ENCODE measurements at places on chromosomes 2 and 18. TPM values are rescaled to one million over a fixed set of nuclear protein-coding genes. Genes with fewer than 3 reads are reported as not detected.

The ONECUT2 gene
- under 0.01 TPM for total RNA-seq

- ATAC-seq = no peak
Observed at GRCh38 chr2:202136526-202136925, 63.5 kb downstream of the KIAA2012 start.

The FOXI3 gene
- not detected for total RNA-seq

- no peak for ATAC-seq
Observed at GRCh38 chr2:205656461-205656860, 25.8 kb upstream of the NRP2 start.

DNA sequence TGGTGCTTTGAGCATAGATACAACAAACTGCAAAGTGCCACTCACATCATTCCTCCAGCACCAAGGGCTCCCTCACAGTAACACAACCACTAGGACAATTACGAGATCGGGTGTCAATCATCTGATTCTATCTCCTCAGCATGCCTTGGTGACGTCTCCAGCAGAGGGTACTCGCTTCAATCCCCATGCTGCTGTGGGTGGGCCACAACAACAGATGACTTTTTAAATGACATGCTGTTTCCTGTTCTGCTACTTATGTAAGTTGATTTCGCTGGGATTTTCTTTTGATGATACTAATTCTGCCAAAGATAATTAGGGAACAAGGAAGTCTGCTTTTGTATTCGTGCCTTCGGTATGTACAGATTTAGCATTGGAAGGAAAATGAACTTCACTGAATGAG is 1113.0 kb downstream of the BCL11A start:
- no peak for ATAC-seq

DNA sequence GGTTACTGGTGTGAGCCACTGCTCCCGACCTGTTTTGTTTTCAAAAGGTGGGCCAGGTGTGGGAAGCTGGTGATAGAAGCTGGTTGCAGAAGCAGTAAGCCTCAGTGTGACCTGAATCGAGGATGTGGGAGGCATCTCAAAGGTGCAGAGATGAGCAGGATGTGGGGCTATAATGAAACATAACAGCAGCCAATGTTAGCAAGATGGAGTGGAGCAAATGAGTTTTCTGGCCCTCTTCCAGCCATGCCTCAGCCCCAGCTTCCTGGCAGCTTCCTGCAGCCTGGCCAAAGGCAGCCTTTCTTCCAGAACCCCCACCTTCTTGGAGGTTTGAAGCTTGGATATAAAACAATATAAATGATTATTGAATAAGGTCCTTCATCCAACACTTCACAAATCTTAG is 184.8 kb downstream of the NCK2 start:
- ATAC-seq = no peak

DNA sequence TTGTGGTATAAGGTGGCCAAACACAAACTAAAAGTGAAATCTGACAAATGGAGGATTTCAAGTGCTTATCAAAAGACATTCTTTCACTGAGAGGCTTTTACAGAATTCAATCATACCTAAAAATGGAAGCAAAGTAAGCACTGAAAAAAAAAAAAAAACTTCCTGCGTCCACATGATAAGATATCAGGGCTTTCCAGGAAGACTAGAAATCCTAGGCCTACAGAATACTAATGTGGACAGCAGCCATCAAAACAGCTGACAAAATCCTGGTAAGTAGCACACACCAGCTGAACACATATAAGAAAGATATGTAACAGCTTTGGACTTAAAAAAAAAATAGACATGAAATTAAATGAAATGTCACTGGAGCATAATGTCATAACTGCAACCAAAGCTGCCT is 178.2 kb downstream of the SUCLG1 start:
- ATAC-seq = no peak

DNA sequence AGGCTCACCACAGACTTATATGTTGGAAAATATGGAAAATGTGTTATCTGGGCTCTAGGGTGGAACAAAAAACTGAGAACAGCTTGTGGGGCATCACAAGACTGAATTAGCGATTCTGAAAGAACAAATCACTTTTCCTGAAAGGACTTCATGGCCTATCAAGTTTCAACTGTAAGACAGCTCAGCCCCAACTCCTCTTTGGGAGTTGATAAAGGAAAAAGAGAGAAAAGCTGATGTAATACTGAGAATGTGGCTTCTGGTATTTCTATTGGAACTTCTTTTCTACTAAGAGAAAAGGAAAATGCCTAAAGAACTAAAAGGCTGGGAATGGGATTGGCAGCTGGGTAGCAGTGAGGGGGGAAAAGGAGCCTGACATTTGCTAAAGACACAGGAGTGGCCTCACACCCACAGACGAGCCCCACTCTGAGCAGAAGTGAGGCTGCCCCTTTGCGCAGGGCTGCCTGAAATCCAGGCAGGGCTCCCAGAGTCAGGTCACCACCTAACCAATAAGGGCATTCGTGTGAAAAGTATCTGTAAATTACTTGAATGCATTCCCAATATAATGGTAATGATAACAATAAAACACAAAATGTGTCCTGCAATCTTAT is 75.6 kb downstream of the LRP2 start:
- no peak for ATAC-seq

GRCh38 chr2:237568121-237568660 is 1.8 kb downstream of the PRLH start:
- ATAC-seq = no peak

The MAL gene
- 382 TPM for total RNA-seq

The NEU2 gene
- not detected for total RNA-seq

The RFTN2 gene
- total RNA-seq = 1.5 TPM

DNA sequence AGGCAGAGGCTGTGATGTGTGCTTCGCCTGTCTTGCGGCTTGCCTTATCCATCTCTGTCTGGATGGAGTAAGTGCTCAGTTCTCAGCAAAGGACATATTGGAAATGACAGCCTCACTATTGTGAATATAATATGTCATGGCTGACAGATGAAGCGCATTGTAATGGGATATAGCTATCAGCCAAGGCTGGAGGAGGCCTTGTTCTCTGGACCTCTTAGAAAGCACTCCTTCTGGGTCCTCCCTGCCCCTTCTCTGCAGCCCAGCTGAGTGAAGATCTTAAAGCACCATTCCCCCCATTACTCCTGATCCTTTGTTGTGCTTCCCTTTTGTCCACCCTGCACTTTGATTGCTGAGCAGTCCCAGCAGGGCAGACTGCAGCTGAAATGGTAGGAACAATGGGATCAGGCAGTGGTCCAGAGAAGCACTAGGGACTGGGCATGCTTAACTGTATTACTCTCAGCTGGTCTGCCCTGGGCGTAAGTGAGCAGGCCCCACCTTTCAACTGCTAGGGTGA is 265.3 kb downstream of the SETBP1 start:
- no peak for ATAC-seq

The ANKAR gene
- total RNA-seq = 2.7 TPM

The UGT1A8 gene
- total RNA-seq = 0.16 TPM

- no peak for ATAC-seq
Observed at GRCh38 chr2:236496340-236496739, 73.3 kb upstream of the ACKR3 start.

DNA sequence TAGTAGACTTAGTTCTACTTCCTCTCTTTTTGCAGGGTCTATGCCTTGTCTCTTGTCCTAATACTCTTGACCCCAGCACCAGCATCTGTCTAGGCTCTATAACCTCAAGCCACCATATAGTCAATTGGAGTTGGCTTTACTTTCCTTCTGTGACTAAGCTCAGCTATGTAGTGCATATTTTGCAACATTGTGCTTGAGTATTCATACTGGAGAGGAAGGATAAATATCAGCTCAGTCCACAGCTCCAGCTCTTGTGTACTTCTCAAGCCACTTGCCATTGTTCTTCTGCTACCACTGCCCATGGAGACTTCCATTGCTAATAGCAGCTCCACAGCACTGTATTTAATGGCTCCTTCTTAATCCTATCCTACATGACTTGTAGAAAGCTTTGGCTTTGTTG is 35.5 kb upstream of the CD28 start:
- ATAC-seq = no peak

GRCh38 chr2:184294831-184295230 is 303.5 kb upstream of the ZNF804A start:
- ATAC-seq = no peak

The SH3BP4 gene
- total RNA-seq = 10.7 TPM

The ANKRD30B gene
- not detected for total RNA-seq

- ATAC-seq = no peak
Observed at GRCh38 chr2:44533508-44533907, 171.8 kb downstream of the CAMKMT start.

- ATAC-seq = no peak
Observed at GRCh38 chr2:203934711-203935438, 1.7 kb upstream of the ICOS start.

GRCh38 chr2:104375206-104375605 is 478.7 kb upstream of the POU3F3 start:
- no peak for ATAC-seq

The TUBA3E gene
- total RNA-seq = not detected

DNA sequence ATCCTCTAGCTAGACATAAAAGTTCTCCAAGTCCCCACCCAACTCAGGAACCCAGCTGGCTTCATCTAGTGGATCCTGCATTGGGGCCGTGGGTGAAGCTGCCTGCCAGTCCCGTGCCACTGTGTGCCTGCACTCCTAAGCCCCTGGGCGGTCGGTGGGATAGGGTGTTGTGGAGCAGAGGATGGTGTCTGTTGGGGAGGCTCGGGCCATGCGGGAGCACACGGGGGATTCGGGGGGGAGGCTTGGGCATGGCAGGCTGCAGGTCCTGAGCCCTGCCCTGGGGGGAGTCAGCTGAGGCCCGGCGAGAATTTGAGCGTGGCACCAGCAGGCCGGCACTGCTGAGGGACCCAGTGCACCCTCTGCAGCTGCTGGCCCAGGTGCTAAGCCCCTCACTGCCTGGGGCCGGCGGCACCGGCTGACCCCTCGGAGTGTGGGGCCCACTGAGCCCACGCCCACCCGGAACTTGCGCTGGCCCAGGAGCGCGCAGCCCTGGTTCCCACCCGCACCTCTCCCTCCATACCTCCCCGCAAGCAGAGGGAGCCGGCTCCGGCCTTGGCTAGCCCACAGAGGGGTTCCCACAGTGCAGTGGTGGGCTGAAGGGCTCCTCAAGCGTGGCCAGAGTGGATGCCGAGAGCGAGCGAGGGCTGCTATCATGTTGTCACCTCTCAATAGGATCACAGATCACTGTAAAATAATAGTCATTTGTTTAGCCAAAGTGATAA is 86.4 kb downstream of the ARL6IP6 start:
- no peak for ATAC-seq

The PPP1R1C gene
- total RNA-seq = 1.8 TPM

DNA sequence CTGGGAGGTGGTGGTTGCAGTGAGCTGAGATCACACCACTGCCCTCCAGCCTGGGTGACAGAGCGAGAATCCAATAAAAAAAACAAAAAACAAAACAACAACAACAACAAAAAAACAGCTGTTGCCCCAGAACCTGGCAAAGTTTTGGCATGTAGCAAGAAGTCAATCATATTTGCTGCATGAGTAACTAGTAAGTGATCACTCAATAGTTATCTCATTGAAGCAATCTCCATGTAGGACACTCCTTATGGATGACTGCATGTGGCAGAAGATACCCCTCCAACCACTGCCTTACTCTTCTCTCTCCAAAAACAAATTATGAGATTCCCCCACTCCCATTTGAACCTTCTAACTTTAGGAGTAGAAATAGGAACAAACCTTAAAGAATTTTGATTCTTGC is 113.7 kb downstream of the TTC27 start:
- ATAC-seq = no peak

The REG3A gene
- not detected for total RNA-seq

DNA sequence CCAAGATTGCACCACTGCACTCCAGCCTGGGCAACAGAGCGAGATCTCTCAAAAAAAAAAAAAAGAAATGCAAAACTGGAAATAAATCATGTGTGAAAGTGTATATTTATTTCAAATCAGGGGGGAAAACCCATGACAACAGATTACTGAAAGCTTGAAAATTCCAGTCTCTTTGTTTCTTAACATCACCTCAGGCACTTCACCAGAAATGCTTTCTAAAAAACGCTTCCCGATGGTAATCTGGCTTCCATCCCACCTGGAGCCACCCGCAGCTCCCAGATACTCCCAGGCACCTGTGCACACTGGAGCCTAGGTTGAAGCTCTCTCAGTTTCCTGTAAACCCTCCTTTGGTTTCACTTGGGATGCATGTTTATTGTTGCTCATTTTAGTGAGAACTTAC is 7.2 kb upstream of the ITGB6 start:
- no peak for ATAC-seq
